Urinary bladder (tissue), 4 donors: ENCODE measurements at places on chromosomes 5 and 9. TPM values are rescaled to one million over a fixed set of nuclear protein-coding genes. Genes with fewer than 3 reads are reported as not detected.

Gene OBP2B
- total RNA-seq = not detected

DNA sequence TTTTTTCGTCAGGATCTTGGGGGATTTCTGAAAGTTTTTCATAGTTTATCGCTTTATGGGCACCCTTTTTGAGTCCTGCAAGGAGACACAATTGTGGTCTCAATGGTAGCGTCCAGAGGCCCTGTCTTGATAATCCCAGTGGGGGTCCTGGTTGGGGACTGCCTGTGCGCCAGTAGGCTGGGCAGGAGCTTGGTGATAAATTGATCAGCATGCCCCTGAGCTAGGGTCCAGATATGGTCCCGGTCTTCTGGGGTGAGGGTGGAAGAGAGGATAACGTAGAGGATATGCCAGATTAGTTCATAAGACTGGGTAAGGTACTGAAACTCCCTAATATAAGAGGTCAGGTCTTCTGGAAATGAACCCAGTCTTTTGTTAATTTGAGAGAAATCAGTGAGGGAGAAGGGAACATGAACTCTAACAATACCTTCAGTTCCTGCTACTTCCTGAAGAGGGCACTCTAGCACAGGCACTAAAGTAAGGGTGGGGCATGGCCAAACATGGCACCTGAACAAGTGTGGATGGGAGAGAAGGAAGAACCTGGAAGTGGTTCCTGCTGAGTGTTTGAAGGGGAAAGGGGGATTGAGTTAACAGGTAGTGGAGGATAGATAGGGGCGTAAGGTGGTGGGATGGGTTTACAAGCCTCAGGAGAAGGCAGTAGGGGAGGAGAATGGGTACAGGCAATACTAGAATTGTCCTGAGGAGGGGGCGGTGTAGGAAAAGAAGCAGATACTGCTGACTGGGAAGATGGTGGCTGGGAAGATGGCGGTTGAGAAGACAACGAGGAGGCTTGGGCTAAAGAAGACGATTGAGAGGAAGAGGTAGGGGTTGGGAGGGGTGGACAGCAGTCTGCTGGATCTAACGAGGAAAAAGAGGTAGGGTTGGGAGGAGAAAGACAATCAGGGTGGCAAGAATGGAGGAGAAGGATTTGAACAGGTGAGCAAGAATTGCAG is 33.8 kb upstream of the ANXA2R start:
- DNase-seq = no peak

Gene ACOT12
- 0.21 TPM for total RNA-seq

Gene MCIDAS
- total RNA-seq = 0.32 TPM

Gene LHX6
- total RNA-seq = 2.2 TPM

DNA sequence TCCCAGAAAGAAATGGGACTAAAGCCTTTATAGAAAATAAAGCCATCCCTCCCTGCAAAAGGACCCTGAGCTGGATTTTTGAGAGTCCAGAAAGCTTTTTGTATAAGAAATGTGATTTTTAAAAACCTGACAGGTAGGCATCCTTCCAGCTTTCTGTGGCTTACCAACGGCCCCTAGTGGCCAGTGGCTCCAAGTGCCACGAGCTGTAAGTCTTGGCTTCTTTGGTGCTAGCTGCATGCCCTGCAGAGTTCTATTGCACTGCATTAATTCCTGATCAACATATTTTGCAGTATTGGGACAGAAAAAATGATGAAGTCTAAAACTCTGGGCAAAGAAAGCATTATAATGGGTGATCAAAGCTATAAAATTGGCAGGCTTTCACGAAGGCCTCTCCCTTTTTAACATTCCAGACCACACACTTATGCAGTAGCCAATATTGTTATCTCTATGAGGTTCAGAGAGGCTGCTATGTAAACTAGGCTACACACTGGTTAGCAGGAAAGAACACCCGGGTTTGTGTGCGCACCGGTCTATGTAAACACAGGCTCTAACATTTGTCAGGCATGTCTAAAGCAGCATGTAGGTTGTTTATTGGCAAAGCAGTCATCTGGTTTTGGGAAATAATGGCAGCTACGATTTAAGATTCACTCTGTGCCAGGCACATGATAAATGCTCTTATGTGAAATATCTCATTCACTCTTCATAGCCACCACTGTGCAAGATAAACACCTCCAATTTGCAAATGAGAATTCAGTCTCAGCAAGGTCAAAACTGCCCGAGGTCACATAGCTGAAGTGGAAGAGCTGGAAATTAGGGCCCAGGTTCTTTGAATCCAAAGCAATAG is 55.2 kb downstream of the NMUR2 start:
- DNase-seq = no peak

- DNase-seq = no peak
Observed at GRCh38 chr5:113132564-113132963, 156.0 kb downstream of the DCP2 start.

GRCh38 chr5:111563031-111563822 is 50.9 kb upstream of the STARD4 start:
- DNase-seq = no peak

DNA sequence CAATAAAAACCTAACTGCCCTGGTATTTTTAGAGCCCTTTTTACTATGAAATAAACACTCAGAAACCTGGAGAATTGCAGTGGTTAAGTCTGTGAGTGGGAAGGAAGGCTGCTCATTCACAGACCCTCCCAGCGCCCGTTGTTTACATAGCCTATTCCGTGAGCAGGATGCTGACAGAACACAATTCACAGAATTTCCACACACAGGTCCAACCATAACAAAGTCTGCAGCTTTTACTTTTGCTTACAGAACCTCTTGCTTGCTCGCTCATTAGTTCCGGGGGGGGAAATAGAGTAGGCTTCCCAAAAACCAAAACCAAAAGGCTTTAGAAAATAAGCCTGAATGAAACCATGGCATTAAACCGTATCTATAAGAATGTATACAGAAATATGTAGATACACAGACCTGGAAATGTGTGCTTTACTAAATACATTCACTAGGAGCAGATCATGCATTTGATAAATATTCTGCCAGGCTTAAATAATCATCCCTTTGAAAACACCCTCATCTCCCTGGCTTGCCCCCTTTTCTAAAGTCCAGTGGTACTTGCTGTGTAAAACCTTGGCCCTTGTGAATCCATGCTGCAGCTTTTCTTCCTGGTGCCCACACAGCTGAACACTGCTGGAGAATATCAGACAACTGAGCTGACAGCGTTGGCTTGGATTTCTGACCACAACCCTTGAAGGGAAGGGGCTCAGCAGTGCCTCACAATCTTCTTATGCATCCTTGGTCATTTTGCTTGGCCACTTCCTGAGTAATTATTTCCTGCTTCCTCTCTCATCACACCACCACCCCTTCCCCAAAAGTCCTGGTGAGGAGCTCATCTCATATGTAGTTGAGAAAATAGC is 128.0 kb downstream of the FANCC start:
- DNase-seq = peak; percentile 74

DNA sequence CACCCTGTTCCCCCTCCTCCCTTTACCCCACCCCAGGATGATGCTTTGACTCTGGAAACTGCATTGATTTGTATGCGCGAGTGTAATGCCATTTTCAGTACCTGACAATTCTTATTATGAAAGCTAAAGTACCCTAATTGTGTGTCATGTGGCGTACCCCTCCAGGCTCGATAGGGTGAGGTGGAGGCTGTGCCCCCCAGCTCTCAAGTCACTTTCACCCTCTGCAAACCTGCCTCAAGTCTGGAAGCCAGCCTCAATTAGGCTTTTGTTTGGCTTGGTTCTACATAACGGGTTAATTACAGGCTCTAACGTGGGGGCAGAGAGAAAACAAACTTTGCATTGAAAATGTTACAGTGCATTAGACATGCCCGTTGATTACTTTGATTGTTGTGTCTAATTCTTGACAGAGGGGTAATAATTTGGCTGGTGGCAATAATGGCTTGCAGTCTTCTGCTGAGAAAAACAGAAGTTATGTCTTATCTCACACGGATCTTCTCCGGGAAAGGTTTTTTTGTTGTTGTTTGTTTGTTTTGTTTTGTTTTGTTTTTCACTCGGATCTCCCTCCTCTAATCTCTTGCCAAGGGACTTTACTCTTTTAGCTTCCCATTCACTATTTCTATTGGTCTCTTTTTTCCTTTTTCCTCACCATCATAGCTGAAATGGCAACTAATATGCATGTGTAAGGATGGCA is 12.6 kb downstream of the ISL1 start:
- DNase-seq = no peak

DNA sequence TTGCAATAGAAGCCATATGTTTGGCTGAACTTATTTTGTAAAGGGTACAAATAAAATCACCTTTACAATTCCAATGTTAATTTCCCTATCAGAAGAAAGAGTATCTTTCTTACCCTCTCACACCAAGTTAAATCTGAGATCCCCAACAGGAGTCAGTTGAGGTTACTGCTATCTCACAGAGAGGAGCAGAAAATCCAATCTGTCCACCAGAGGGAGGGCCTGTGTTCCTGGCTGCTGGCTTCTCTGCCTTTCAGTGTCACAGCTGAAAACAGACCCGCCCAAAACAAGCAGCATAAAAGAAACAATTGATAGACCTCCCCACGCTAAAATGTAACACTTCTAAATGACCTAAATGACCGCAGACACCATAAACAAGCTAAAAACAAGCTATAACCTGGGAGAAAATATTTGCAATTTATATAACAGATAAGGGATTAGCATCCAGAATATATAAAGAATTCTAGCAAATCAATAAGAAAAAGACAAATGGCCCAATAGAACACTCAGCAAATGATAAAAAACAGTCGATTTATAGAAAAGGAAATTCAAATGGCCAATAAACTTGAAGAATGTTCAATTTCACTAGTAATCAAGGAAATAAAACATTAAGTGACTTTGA is 24.5 kb upstream of the MVB12B start:
- no peak for DNase-seq

Gene SEMA6A
- total RNA-seq = 54.0 TPM

DNA sequence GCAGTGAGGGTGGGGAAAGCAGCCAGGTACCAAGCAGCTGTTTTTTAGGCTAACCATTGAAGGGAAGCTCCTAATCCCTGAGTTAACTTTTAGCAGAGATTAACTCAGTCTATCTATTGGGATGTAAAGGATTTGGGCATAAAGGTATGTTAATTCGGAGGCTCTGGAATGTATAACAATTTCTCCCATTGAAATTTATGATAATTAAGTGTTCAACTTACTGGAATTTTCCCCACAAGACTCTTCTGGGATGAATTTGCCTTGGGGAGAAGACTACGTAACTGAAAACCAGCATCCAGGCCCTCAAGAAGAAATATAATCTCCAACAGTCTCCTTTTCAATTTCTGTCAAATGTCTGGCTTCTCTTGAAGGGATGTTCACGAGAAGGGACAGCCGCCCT is 23.6 kb downstream of the ZFP62 start:
- DNase-seq = no peak

DNA sequence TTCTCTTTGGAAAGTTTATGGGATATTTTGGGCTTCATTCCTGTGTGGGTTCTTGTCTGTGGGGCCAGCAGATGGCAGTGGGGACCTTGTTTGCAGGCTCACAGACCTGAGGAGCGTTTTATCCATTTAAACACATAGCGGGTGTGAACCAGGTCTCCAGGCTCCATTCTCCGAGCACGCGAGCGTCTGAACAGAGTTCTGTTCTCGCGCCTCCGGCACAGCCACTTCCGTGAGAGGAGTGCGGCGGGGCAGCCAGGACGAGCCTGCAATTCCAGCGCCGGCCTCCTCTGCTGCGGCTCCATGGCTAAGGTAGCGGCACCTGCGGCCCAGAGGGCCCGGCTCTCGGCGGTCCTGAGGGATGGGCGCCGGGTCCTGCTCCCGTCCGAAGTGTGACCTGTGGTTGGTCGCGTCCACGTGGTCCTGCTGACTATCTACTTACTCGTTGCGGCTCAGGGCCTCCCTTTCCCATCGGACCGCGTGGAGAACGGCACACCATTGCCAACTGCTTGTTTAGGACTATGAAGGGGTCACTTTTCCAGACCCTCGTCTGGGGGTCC is 7.3 kb downstream of the NRARP start:
- no peak for DNase-seq

Gene FOXD4L3
- not detected for total RNA-seq

- DNase-seq = no peak
Observed at GRCh38 chr5:6264394-6264793, 114.0 kb downstream of the MED10 start.

DNA sequence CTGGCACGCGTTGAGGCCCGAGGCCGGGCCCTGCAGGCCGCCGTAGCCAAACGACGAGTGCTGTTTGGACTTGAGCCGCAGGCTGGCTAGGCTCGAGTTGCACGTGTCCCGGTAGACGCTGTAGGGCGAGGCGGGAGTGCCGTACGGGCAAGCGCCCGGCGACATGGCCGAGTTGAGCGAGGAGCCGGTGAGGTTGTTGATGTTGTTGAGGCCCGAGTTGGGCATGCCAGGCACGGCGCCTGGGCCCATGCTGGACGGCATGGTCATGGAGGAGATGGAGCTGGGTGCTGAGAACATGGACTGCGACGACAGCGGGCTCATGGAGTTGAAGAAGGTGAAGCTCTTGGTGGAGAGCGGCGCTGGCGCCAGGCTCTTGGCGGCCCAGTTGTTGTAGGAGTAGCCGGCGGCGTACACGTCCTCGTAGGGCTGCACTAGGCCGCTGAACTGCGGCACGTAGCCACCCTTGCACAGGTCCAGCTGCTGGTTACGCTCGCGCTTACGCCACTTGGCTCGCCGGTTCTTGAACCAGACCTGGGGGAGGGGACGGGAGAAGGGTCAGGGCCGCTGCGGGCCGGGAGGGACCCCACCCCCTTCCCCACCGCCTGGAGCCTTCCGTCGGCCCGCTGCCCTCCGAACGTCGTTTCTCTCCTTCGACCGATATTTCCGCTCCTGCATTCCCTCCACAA is 5.1 kb downstream of the PITX1 start:
- no peak for DNase-seq

Gene INSL6
- not detected for total RNA-seq

DNA sequence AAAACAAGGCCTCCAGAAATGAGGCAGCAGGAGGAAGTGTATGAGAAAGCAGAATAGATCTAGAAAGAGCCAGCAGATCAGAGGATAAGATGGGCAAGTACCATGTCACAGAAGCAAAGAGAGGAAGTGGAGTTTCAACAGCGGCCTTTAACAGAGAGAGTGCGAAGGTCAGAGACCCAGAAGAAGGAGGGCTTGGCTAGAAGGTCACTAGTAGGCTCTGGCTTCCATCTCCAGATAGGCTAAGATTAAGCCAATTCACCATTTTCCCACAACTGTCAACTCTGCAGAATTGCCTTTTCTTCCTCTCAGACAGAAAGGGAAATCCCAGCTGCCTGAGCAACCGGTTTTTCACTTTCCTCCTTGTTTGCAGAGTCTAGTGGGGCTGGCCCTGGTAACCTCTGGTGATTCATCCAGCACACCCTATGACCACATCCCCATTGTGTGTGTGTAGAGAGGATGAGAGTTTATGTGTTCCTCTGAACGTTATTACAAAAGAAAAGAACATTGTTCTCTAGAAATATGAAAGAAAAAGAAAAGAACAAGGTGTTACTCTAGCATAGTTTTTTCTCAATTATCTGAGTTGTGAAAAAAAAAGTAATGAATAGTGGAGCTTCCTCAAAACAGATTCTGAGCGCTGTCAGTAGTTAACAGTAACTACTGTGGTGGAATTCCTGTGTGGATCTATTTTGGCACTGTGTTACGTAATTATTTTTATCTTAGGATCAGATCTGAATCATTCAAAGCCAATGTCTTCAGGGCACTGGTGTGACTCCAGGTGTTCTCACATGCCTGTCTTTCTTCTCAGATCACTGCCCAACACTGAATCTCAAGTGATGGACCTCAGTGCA is 220.4 kb downstream of the ARRDC3 start:
- peak; percentile 82 for DNase-seq

Gene SPOCK1
- total RNA-seq = 8.9 TPM
